Type B pancreatic cell (in vitro differentiated cells): ENCODE measurements at places on chromosomes 4 and X. TPM values are rescaled to one million over a fixed set of nuclear protein-coding genes. Genes with fewer than 3 reads are reported as not detected.

DNA sequence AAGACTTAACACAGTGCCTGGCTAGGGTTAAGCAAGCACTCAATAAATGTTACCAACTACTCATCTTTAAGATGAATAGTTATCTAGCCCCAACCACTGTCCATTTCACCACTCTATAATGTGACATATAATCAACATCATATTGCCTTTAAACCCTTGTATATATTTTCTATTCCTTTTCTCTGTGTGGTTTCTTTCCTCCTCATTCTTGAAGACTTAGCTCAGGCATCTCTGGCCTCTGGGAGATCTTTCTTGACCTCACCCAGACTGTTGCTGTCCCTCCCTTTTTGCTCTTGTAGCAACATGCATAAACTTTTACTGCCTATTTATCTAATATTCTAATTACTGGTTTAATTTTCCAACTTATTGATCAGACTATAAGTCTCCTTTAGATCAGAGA, 249.9 kb upstream of the MAB21L2 start:
- DNase-seq: no peak

GRCh38 chr4:119559044-119559647, 69.5 kb downstream of the PDE5A start:
- DNase-seq: no peak

- peak; percentile 82 for DNase-seq
Observed at GRCh38 chrX:69222103-69223090, 57.1 kb upstream of the PJA1 start.

DNA sequence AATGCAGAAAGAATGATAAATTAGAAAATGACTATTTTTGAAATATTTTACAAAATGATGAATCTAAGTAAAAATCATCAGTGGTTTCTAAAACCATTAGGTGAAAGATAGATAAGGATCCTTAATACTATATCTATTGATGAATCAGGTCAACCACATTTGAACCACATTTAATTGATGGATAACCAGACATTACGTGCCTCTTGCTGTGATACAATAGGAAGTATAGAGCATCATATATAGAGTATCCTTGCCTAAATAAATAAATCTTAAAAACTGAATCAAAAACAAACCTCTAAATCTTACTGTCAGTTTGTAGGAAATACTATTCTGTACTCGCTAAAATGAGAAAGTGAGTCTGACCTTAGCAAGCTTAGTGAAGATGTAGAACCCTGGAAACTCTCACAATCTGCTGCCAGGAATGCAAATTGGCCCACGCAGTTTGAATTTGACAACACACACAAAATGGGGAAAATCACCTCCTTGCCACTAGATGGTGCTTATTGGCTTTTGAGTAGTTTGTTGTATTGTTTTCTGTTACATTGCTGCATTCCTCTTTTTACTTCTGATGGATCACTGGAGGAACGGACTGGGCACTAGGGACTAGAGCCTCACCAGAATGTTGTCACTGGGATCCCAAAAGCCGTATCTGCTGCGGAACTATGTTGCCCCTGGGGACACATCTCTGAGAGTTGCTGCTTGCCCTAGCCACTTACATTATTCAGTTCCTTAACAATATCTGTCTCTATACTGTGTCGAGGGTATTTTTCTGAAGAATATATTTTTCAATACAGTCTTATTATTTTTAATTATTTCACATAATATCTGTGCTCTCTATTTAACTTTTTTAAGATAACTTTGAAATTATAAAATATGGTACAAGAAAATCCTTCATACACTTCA, 25.4 kb upstream of the SLAIN2 start:
- DNase-seq: no peak

- DNase-seq: no peak
Observed at GRCh38 chr4:110245577-110245976, 47.2 kb upstream of the ELOVL6 start.

DNA sequence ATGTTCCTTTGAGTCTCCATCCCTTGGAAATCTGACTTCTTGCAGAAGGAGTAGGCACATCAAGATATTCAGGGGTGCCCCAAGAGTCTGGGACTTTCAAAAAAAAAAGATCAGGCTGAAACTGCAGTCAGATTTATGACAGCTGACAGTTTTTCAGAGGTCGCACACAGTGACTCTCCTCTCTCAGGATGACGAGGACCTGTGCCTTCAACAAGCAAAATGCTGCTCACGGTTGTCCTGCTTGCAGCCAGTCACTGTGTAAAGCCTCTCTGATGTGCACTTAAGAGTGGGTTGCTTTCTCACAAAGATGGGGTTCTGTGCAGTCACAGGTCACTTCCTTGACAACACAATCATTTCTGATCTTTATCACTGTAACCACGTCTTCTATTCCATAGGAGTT, 178.2 kb downstream of the PTTG2 start:
- DNase-seq: no peak

MTNR1A gene
- total RNA-seq: 0.39 and 0.43 TPM in 2 replicates

DNA sequence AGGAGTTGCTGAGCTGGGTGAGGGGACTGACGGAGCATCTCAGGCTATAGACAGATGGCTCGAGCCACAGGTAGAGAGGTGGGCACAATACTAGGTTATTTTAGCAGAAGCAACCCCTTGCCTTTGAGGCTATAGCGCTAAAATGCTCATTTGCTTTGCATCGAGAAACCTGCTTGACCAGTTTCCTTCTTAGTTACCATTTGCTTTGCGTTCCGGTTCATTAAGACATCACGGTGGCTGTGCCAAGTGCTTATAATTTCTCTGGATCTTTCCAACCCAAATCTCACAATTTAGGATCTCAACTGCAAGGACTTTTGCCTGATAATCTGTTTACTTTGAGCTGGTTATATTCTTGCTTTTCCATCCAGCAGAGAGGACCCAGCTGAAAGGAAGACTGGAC, 40.8 kb downstream of the DLG3 start:
- no peak for DNase-seq

- no peak for DNase-seq
Observed at GRCh38 chr4:139214039-139214534, 37.1 kb upstream of the ELF2 start.

ODAPH gene
- total RNA-seq: not detected in 2 replicates

- DNase-seq: no peak
Observed at GRCh38 chr4:127311924-127312323, 320.8 kb upstream of the INTU start.

AMBN gene
- total RNA-seq: 0.36 and 0.94 TPM in 2 replicates

- DNase-seq: no peak
Observed at GRCh38 chrX:129115104-129115503, 408.2 kb downstream of the SMARCA1 start.

EXOSC9 gene
- total RNA-seq: 20.9 and 38.4 TPM in 2 replicates

DNA sequence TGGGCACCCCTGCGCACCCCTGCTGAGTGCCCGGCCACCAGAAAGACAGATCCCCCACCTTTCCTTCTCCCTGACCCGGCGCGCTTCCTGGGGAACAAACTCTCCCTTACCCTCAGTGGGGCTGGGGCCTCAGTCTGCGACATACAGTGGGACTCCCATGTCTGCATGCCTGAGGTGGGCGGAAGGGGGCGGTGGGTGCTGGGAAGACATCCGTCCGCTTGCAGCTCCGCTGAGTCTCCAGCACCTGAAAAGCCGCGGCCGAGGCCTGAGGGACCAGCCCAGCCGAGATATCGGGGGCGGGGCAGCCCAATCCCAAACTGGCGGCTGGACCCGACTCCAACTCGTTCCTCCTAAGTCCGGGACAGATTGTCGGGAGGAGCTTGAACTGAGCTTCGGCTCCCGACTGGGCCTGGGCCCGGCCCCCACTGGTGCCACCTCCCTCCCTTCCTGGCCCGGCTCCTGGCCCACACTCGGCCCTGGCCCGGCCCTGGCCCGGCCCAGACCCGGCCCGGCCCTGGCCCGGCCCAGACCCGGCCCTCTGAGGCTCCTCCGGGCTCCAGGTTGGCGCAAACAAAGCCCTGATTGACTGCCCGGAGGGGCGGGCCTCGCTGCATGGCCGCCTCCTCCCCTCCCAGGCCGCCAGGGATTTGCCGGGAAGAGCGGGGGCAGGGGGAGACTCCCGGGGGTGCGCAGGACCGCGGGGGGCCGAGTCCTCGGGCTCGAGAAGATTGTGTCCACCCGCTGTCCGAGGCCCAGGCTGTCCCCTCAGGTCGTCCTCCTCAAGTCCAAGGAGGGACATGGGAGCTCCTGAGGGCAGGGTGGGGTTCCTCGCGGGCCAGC, 877 bp upstream of the SLC16A2 start:
- DNase-seq: peak; percentile 75

DNA sequence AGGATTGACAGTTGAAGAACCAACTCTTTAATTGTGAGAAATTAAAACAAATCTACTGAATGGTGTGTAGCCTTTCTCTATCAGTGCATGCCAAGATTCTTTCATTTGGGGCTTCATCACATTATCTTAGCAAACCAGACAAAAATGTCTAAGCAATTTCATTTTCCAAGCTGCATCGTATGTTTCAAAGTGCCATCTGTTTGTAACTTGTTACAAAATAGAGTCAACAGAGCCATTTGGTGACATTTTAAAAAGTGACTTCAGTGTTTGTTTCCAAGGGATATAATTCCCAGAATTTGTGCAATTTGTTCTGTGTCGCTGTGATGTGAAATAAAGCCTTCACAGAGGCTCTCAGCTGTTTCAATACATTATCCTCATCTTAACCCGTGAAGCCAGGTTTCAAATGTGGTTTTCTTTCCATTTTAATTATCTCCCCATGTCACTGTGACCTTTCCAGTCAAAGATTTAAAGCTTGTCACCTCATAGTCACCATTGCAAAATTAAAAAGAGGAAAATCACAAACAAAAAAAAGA, 46.0 kb upstream of the C1QTNF7 start:
- no peak for DNase-seq

DNA sequence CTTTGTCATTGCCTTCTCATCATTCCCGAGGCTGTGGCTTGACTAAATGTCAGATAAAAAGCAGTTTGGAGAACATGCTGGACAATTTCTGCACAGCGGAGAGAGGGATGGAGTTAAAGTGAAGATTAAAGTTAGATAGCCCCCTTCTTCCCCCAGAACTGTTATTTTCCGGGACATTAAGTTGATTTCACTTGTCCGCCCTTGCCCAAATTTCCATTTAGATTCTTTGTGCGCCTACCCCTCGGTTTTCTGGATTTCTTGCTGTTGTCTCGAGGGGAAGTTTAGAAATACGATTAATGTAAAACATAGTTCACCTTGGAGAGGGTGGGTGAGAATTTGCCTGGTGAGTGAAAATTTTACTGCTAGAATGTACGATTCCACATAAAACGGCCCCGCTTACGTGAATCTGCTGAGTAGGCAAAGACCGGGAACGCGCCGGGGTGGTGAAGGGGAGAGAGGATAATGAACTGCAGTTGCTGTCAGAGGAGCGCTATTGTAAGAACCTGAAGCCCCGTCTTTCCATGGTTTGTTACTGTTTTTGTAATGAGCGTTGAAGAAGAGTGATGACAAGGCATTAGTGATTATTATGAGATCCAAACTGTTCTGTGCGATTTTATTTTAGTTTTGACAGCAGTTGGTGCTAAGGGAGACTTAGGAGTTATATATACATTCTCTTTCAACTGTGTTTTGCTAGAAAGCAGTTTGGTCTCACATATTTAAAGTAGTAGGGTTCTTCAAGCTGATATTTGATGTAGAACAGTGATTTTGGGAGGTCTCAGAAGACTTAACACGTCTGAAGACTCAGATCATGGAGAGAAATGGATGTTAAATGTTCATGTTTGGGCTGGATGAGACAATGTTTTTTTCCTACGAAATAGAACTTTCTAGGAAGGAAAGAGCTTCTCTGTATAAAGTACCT, 73.0 kb downstream of the AFF1 start:
- no peak for DNase-seq

PGAM4 gene
- total RNA-seq: not detected in 2 replicates

IL2 gene
- not detected in 2 replicates for total RNA-seq

DNA sequence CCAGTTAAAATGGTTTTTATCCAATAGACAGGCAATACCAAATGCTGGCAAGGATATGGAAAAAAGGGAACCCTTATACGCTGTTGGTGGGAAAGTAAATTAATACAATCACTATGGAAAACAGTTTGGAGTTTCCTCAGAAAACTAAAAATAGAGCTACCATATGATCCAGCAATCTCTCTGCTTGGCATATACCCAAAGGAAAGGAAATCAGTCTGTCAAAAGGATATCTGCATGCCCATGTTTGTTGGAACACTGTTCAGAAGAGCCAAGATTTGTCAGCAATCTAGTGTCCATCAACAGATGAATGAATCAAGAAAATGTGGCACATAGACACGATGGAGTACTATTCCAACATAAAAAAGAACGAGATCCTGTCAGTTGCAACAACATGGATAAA, 91.0 kb upstream of the SH3RF1 start:
- DNase-seq: no peak

C1QTNF7 gene
- total RNA-seq: 0.43 and 1.8 TPM in 2 replicates

DNA sequence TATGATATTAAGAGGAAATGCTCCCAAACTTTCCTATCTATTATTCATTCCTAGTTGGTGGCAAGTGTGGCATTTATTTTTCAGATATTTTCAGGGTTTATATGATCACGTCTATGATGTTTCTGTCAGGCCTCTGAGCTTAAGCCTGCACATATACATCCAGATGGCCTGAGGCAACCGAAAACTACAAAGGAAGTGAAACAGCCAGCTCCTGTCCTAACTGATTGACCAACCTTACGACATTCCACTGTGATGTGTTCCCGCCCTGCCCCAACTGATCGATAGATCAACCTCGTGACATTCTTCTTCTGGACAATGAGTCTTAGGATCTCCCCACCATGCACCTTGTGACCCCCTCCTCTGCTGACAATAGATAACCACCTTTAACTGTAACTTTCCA, 67.6 kb upstream of the CTSO start:
- DNase-seq: no peak

RXFP1 gene
- 0.07 TPM in 1 of 2 replicates, not detected in the other for total RNA-seq
